ENCODE measurements at places on chromosomes 16 and 17.
A peak's percentile ranks its signal among the peaks of the same experiment; 100 is the strongest.

DNA sequence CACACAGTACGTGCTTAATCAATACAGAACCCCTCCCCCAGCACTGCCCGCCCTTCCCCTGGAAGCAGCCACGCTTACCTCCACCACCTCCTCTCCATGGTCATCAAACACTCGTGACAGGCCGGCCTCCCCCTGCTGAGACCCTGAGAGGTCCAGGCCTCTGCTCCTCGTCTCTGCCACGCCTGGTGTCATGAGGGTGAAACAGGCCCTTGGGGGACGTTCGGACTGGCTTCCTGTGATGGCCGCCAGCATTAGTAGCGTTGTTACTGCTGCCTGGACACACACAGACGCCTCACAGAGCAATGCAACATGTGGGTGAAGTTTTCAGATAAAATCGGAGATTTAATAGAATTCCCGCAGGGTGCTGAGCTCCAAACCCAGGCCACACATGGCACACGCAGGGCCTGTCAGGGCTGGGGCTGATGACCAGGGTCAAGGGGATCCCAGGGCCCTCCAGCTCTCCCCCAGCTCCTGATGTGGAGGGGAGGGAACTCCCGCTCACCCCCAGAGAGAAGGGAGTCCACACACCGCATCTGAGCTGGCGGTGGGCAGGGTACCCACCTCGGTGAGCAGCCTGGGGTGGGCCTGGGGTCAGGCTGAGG lies 15.9 kb upstream of the SLC38A10 start:
- DNase-seq, result no peak

DNA sequence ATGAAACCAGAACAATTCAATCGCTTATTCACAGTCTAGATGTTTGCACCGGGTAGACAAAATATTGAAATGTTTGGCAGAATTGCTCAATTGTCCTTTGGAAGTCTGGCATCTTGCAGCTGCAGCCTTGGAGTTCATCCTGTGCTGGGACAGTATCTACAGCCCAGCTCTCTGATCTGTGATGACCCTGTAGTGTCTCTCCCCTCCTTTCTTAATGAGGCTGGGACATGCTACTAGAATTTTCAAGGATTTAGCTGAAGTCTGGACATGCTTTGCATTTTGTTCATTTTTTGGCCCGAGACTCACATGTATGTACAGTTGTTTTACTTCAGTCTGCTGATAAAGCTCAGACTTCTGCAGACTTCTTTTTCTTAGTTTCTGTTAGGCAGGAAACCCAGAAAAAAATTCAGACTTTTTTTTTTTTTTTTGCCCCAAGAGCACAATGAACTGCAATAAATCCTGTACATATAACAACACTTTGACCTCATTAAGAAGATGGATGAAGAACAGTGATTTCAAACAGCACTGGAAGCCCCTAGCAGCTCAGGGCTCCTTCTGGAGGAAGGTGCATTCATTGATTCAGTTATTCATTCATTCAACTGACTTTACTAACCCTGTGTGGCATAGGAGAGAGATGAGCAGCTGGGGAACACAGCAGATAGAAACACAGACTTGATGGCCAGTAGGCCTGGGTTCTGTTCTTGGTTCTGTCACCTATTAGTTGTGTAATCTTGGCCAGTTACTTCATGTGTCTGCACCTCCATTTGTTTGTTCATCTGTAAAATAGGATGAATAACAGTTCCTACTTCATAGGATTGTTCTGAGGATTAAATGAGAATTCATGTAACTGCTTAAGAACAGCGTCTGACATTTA lies 210.0 kb downstream of the MAP2K4 start:
- DNase-seq, result no peak

DNA sequence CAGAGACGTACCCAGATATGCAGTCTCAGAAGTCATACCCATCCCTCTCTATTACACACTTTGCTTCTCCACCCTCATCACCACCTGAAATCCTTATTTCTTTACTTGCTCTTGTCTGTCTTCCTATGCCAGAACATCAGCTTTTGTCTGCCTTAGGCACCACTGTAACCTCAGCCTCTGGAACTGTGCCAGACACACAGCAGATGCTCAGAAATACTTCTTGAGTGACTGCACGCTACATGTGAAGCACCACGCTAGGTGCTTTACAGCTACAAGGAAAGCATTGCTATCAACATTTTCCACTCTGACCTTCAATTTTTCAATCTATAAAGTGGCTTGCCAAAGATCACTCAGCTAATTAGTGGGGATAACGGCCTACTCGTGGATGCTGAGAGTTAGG lies 226.8 kb downstream of the CHD9NB start:
- no peak for DNase-seq

DNA sequence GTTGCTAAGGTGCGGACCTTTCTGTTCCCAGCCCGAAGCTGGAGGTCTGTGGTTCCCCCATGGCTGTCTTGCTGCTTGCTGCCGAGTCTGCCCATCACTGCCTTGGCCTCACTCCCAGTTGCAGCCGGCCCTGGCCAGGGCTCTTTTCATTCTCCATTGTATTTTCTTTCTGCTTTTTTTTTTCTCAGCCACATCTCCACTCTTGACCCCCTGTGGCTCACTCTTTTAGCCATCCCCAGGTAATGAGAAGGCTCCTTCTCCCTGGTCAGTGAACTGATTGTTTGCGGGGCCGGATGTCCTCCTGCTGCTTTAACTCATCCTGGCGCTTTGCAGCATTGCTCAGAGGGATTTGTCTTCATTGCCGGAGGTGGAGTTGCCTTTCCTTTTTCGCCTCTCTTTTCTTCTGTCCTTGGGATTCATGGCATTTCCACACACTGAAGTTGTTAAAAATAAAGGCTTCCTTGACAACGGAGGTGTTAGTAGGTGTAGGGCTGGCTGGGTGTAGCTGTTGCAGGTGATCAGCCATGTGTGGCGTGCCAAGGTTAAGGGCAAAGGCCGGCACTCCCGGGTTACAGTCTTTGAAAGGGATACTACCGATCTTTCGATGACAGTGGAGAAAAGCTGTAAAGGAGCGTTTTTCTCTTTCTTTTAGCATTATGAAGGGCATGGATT lies 34.1 kb downstream of the MAP2K6 start:
- no peak for DNase-seq

- no peak for DNase-seq
Measured at GRCh38 chr16:2205967-2206313, 686 bp downstream of the MLST8 start.

- DNase-seq, result peak; percentile 3
Measured at GRCh38 chr16:76265434-76266045, 11.7 kb upstream of the CNTNAP4 start.

DNA sequence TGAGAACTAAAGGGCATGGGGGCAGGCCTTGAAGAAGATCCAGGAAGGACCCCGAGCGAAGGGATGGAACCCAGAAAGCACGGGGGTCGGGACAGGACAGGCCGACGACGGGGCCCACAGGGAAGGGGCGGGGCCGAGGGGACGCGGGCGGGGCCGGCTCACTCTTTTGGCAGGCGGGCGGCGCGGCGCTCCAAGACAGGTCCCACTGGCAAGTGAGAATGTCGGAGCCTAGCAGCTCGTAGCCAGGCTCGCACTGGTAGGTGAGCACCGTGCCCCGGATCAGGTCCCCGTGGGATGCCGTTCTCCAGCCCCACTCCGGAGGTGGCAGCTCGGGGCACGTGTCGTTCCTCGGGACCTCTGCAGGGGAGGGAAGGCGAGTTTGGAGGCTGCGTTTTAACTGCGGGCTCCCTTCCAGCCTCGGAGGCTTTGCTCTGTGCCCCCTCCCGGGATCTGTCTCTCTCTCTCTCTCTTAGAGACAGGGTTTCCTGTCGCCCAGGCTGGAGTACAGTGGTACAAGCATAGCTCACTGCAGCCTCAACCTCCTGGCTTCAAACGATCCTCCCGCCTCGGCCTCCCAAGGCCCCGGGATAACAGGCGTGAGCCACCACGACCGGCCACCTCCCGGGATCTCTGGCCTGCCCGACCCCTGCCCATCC lies 13.7 kb upstream of the CDIPT start:
- DNase-seq, result no peak

- DNase-seq, result no peak
Measured at GRCh38 chr17:27339198-27339835, 45.4 kb downstream of the WSB1 start.

- DNase-seq, result peak; percentile 96
Measured at GRCh38 chr16:70737377-70738082, 51.7 kb upstream of the MTSS2 start.

GRCh38 chr16:6949240-6949639 lies 383.4 kb upstream of the RBFOX1 start:
- no peak for DNase-seq

DNA sequence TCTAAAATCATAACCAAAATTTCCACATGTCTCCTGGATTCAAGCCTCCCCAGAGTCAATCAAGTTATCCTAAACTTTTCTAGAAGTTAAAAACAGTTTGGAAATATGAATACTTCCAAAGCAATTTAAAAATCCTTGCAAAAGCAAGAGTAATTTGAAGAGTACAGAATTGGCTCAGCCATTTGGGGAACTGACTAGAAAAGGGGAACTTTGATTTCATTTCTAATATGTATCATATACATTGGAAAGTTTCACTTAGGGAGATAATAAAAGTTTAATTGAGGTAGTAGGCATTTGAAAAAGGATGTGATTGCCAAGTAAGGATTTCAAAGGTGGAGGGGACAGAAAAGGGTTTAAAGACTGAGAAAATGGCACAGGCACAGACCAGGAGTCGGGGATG lies 9.0 kb upstream of the SLFN12L start:
- no peak for DNase-seq

DNA sequence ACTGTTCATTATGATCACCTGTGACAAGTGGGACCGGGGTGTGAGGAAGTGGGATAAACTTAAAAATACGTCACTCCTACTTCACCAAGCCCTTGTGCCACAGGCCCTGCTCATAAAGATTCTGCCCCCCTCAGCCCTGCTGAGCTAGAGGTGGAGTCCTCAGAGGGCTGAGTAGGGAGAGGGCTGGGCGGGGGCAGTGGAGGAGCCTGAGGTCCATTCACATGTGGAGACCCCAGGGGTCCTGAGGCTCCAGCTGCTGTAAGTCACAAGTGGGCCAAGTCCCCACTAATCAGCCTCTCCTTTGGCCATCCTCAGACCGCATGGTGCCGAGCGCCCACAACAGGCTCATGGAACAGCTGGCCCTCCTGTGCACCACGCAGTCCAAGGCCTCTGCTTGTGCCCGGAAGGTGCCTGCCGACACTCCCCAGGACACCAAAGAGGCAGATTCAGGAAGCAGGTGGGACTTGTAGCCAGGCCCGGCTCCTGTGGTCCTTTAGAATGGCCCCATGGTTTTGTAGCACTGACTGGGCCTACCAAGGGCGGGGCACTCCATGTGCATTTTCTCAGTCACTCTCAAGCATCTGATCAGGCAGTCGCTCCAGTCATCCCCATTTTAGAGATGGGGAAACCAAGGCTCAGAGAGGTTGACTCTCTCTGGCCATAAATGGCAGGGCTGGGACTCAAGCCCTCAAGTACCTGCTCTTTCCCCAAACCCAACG lies 10.4 kb downstream of the DNAAF8 start:
- DNase-seq, result no peak

- no peak for DNase-seq
Measured at GRCh38 chr16:11309895-11310633, 28.9 kb upstream of the PRM1 start.

GRCh38 chr16:88769617-88770460 lies 15.2 kb downstream of the PIEZO1 start:
- DNase-seq, result no peak

DNA sequence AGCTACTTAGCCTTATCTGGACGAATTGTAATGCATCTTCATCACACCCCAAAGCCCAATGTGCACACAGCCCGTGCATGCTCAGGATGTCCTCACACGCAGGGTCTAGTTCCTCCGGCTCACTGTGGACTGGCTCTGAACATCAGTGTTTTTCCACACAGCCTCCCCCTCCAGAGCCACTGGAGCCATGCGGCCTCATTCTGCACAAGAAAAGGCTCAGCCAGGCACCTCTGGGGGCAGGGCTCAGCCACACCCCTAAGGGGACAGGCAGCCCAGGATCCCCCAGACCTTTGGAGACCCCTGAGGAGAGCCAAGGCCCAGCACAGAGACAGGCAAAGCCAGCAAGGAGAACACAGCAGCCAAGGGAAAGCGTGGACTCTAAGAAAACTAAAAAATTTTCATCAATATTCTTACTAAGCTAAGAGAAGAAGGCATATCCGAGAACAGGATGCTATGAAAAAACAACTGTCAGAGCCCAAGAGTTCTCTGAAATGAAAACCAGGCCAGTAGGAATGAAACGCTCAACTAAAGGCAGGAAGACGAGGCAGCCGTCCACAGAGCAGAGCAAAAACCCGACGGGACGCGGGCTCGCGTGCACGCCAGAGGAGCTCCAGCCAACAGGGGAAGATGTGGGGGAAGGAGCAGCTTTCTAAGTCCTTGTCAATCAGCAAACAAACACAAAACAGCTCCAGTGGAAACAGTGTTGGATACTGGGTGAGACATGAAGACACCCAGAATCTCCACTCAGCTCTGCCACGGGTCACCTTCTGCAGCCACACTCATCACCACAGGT lies 34.5 kb downstream of the MAP1LC3B start:
- no peak for DNase-seq

DNA sequence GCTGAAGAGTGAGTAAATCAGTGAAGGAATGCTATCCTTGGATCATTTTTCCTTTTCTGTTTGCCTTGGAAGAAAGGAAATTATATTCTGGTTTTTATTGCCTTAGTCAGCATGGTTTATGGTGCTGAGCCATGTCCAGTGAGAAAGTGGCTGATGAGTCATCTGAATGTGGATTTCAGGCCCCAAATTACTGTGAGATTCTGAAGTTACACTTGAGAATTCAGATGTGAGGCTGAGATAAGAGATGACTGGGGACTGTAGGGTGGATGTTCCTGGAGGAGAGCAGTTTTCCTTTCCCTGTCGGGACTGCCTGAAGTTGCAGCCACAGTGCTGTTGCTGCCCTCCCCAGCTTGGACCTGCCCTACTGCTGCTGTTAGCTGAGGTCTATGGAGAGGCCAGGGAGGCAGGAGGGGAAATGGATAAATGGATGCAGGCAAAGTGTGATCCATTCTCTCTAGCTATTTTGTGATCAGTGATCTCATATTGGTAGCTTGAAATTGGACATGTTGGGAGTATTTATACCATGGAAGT lies 4.2 kb upstream of the MAP3K14 start:
- DNase-seq, result peak; percentile 89

GRCh38 chr16:1938316-1938715 lies 4.7 kb downstream of the MSRB1 start:
- DNase-seq, result no peak

DNA sequence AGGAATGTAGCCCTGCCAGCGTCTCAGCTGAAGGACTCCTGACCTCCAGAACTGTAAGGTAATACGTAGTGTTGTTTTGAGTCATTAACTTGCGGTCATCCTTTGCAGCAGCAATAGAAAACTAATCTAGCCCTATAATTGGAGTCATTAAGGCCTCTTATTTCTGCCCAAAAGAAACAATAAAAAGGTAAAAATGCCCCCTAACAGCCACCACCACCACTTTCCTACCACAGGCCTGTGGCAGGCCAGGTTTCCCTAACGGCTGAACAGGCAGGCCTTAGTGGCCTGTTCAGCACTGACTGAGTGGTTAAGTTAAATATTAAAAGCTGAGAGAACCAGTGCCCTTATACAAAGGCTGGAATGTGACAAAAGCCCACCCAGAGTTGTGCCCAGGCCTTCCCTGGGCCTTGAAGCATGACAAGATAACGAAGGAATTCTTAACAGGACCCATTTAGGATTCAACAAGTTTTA lies 286.5 kb upstream of the ERCC4 start:
- no peak for DNase-seq

All from common myeloid progenitor, CD34-positive (primary cell).